NCI-H524 treated with DMSO at 0.1 percent for 48 hours (cell line): ENCODE measurements at places on chromosomes 6 and 20.

DNA sequence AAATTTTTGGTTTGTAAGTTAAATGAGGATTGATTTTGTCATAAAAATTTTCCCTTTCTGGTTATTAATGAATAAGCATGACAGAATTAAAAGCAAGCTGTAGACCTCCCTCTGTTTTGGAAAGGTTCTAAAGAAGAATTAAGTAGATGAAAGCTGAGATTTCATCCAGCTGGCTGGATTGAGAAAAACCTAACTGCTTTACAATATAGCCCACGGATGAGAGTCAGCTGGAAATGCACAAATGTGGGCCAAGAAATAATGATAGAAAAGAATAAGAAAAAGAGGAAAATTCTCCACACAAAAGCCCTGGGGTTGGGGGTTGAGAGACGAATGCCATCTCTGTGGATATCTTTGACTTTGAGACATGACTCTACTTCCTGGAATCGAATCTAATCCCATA is 631.6 kb downstream of the HDGFL1 start:
- no peak for DNase-seq

DNA sequence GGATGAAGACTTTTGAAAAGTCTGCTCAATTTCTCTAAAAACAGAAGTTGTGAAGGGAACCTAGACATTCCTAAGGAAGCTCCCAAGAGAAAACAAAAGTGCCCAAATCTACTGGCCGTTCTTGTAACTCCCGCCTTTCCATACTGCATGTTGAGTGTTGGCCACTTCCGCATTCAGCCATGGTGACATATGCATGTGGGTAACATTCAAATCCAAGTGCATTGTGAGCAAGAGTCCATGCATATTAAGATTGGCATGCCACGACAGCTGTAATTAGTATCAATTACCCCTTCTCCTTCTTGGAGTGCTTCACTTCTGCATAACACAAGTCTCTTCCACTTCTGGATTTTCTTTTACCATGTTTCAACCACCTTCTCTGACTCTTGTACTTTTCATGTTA is 8.4 kb downstream of the SLC35D3 start:
- no peak for DNase-seq

DNA sequence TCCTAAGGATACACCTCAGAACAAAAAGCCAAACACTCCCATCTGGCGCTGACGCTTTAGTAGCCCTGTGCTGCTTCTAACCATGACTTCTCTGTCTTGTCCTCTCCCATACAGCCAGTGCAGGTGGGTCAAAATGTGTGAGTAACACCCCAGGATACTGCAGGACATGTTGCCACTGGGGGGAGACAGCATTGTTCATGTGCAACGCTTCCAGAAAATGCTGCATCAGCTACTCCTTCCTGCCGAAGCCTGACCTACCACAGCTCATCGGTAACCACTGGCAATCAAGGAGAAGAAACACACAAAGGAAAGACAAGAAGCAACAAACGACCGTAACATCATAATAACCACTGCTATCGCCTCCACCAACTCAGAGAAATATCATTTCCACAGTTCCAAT is 1.4 kb downstream of the DEFB132 start:
- DNase-seq: no peak

DNA sequence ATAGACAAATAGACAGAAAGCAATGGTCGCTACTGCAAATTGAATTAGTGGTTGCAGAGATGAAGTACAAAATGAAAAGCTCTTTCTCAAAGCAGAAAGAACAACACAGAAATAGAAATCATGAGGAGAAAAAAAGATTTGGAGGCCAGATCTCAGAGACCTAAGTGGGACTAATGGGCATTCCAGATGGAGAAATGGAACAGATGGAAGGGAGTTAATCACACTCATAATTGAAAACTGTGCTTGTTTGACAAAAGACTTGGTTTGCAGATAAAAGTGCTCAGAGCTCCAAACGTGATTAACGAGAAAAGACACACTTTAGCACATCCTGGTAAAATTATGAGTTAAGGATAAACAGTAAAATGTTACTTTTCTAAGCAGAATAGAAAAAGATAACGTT is 58.1 kb upstream of the SNRPB2 start:
- peak; percentile 91 for DNase-seq

- no peak for DNase-seq
Measured at GRCh38 chr20:62676976-62677375, 31.7 kb upstream of the NTSR1 start.

- DNase-seq: no peak
Measured at GRCh38 chr6:52000064-52000463, 87.3 kb downstream of the PKHD1 start.

- no peak for DNase-seq
Measured at GRCh38 chr6:23875006-23875405, 251.0 kb upstream of the NRSN1 start.
